SK-N-SH treated with all-trans-retinoic acid at 6 μM for 48 hours (cell line): ENCODE measurements at places on chromosomes 5 and 9.

GRCh38 chr9:84812355-84812754 is 142.8 kb downstream of the NTRK2 start:
- ATAC-seq: no peak

DNA sequence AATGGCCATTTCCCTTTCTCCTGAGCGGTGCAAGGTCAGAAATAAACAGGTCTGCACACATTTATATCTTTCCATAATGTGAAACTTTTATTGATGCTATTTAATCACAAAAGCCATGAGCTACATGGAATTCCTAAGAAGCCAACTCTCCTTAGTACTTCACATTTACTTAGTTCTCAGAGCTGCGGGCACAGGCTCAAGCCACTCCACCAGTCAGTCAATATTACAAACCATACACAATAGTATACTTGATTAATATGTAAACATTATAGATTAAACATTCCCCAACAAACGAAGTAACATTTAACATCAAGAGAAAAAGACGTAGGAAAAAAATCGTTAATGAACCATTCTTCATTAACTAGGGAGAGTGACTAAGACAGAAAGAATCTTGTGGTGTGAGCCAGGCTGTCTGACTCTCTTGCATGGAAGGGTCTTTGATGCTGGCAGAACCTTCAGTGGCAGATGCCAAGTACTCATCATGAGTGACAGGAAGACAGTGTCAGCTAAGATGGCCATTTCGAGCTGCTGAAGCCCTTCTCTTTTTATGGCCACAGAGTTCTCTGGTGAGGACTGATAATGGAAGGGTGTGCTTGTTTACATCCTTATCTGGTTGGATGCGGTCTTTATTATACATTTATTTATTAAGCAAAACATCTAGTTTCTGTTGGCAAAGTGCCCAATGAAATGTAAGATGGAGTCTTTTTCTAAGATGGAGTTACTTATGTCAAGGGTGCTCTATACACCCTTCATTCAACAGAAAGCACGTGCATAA is 115.5 kb upstream of the TUT7 start:
- ATAC-seq: no peak

DNA sequence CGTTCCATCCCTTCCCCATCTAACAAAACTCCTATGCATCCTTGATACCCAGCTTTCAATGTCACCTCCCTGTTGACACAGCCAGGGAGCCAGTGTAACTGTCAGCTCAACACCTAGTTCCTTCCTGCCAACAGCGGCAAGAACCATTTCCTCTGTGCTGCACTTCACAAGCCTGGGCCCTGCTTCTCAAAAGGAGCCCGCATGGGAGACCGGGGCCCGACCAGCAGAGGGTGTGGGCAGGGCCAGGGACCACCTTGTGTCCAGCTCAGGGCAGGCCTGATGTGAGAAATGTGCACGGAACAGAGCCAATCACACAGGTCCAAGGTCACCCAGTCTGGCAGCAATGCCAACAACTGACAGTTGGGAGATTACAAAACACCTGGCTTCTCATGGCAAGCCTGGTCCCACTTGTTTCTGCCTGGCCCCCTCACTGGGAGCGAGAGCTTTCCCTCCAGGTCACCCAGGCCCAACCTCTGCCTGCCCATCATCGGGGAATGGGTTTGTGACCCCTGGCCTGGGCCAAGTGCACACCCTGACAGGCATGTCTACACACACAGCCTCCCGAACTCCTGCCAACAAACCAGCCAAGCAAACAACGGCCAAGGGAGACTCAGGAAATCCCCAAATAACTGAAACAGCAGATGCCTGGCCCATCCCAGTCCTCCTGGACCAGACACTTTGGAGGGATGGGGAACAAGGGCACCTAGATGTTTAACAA is 3.1 kb downstream of the RNF44 start:
- ATAC-seq: no peak

DNA sequence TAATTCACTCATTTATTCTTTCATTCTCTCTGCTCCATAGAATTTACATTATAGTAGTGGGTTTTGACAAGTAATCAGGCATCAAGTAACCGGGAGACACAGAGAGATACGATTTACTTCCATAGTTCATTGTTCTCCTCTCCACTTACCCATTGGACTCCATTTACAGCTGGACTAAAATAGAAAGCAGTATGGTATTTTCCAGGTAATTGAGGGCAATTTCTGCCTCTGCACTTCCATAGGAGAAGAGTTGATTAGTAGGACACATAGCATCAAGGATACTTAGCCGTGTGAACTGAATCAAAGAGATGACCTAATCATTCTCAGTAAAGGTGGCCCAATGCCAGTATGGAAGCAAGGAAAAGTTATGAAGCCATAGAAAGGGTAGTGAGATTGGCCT is 244.4 kb downstream of the COX7C start:
- ATAC-seq: no peak

- no peak for ATAC-seq
Measured at GRCh38 chr5:56849671-56850070, 34.3 kb downstream of the MAP3K1 start.

- peak; percentile 89 for ATAC-seq
Measured at GRCh38 chr9:6645355-6646292, at the start of gene GLDC. TSS of gene GLDC (minus strand) at chr9:6645729. CDS start at chr9:6645499, 230 bp downstream.

DNA sequence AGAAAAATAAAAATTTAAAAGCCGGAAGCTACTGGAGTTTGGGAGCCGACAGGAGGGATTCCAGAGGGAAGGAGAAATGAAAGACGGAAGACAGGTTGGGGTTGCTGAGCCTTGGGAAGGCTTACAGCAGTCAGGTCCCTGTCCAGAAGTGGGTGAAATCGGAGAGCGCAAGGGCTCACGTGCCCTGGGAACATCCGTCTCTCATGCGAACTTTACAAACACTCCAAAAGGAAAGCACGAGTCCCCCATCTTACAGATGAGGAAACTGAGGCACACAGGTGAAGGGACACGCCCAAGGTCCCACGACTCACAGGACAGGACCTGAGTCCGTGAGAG is 347 bp upstream of the OLFML2A start:
- no peak for ATAC-seq

- ATAC-seq: no peak
Measured at GRCh38 chr5:136375920-136376319, 10.6 kb upstream of the TRPC7 start.

- no peak for ATAC-seq
Measured at GRCh38 chr5:169647566-169647965, 10.5 kb downstream of the DOCK2 start.

DNA sequence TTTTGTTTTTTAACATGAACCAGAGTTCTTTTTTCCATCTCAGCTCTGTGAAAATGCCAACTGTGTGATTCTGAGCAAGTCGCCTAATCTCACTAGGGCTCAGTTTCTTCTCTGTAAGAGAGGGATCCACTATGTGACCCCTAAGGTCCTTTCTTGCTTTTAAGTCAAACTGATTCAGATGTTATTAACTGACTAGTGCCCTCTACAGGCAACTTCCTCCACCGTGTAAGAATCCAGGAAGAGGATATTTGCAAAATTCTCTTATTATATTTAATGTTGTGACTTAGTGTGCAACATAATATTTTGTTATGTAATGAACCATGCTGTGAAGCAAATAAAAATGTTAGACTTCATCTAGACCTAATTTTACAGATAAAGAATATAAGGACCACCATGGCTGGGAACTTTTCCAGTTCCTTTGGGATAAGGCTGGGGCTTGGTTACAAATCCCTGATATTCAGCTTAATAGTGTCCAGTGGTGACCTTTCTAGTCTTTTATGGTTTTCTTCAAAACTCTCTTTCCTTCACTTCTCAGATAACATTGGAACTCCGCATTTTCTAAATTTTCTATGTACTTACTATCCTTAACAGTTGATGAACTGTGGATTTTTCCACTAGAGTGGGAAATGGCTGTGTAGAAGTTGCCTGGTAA is 244.7 kb downstream of the PIK3R1 start:
- peak; percentile 72 for ATAC-seq

GRCh38 chr5:126909856-126910255 is 120.5 kb downstream of the MARCHF3 start:
- no peak for ATAC-seq

DNA sequence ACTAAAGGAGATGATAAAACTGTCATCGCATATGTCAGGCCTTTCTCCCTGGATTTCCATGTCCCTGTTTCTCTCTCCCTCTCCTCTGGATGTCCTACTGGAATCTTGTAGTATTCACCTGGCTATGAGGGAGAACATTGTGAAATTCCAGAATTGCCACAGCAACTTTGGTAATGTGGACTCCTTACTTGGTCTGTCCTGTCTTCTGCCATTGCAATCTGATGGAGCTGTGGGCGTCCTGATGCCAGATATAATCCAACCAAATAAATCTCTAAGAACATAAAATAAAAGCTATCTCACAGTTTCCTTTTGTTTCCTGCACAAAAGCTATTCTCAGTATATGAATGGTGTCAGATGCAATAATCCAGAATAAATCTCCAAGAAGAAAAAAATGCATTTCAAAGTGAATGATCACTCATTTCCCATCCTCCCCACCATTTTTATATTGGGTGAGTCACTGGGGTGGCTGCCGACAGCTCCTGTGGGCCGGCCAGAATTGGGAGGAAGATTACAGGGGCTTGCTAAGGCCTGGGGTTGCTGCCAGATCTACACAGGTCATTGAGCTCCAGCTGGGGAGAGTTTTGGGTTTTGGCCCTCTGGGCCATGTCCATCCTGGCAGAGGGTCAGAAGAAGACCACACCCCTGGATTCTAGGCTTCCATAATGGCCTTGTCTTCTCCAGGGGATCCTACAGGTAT is 160.7 kb upstream of the PITX1 start:
- peak; percentile 14; the same call in 2 of the 3 replicates for ATAC-seq

DNA sequence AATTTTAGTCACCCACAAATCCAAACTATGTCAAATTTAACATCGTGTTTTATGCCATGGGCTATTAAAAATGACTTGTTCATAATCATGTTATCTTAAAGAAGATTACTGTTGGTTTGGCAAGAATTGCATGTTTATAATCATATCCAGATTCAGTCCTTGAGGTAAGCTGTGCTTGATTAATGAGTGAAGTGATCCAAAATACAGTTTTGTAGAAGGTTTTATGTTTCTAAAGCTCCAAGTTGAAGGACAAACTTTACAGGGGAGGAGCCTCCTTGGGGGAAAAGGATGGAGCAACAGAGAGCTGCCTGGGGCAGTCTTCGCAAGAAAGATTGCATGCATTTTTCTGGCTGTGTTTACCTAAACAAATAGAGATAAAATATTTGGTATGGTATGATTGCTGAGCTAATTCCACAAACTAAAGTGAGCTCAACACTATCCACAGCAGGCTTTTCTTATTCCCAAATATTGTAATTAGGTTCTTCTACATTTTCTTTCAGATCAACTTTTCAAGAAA is 189.5 kb upstream of the TYRP1 start:
- no peak for ATAC-seq

GRCh38 chr5:130295235-130295634 is 391.0 kb downstream of the CHSY3 start:
- no peak for ATAC-seq

DNA sequence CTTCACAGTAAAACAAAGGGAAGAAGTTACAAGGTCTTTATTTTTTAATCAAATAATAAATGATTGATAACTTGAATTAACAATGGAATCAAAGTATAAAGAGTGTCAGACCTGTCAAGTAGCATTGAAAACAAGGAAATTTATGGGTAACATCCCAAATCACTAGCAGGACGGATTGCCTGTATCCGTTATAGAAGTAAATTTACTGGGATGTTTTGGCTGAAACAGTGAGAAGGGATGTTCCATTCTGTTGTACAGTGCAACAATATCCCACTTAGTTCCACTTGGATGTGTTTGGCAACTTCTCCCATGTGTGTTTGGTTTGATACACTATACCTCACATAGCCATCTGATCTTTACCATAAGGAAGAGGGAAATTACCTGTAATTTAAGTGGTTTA is 421.0 kb upstream of the CHD1 start:
- ATAC-seq: no peak

- ATAC-seq: no peak
Measured at GRCh38 chr9:74838351-74838750, 49.4 kb downstream of the TRPM6 start.

DNA sequence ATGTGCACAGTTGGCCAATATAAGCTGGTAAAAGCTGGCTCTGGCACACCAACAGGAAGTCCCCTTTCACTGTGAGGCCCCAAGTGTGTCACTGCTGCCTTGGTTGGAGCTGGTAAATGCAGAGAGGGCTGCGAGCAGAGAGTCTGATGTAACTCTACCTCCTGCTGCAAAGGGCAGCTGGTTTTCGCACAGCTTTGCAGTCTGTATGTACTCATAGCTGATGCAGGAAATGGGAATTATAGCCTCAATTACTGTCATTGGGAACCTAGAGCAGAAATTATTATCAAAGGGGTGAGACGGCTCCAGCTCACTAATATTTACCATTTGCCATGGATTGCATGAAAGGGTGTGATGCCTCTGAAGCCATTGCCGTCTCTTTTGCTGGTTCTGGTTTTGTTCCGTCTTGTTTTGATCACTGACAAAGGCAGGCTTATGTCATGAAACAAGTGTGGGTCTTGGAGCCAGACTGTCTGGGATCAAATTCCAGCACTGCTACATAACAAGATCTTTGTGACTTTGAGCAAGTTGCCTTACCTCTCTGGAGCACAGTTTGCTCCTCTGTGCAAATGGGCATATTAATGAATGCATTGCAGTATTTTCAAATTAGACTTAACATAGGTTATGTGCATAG is 124.3 kb upstream of the SLC25A48 start:
- no peak for ATAC-seq

GRCh38 chr9:16361118-16361517 is 509.4 kb downstream of the BNC2 start:
- ATAC-seq: peak; percentile 86

- ATAC-seq: no peak
Measured at GRCh38 chr5:124880903-124881697, 134.7 kb upstream of the ZNF608 start.

DNA sequence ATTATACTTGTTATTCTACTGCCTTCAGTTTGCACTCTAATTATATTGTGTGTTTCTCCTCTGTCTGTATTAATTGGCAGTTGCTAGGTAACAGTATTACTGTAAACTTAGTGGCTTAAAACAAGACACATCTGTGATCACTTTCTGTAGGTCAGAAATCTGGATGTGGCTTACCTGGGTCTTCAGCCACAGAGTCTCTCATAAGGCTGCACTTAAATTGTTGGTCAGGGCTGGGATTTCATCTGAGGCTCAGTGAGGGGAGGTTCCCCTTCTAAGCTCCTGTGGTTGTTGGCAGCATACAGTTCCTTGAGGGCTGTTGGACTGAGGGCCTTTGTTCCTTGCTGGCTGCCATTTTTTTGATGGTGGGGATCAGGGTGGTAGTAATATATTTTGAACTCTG is 68.8 kb downstream of the SLC44A1 start:
- no peak for ATAC-seq

GRCh38 chr9:22379272-22379671 is 67.4 kb upstream of the DMRTA1 start:
- no peak for ATAC-seq

GRCh38 chr5:25349746-25350145 is 705.0 kb upstream of the CDH10 start:
- ATAC-seq: no peak

DNA sequence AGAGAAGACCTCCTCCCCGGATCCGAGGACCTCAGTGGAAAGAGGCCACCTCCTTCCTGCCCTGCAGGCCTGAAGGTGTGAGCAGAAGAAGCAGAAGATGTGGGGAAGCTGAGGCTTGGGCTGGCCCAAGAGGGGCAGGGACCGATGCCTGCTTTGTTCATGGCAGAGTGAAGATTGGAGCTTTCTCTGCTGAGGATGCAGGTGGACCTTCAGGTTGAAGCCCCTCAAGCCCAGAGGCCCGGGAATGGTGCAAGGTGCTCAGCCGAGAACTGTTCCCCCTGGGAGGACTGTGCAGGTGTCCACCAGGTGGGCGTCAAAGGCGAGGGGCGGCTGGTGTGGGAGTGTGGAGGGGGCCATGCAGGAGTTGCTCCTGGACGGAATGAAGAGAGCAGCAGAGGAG is 277.9 kb upstream of the IRX2 start:
- no peak for ATAC-seq

- no peak for ATAC-seq
Measured at GRCh38 chr9:9523476-9524139, 1089.2 kb downstream of the PTPRD start.
